Aorta (tissue), 5 donors: ENCODE measurements at places on chromosomes 16 and 17. TPM values are rescaled to one million over a fixed set of nuclear protein-coding genes. Genes with fewer than 3 reads are reported as not detected.
A peak's percentile ranks its signal among the peaks of the same experiment; 100 is the strongest.

DNA sequence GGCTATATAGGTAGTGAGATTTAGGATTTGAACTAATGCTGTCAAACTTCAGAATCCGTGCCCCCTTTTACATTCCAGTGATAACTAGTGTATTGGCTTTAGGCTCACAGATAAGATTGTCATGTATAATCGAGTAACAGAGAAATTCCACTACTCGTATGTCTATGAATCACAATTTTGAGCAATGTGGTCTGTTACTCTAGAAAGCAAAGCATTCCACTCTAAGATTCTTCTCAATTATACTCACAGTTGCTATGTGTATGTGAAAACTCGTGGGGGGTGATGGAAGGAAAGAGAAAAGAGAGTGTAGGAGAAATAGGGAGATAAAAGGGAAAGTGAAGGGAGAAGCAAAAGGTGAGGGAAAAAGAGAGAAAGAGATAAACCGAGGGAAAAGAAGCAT lies 1175.1 kb upstream of the GOT2 start:
- no peaks in the 10 kb centered on the region for H3K36me3 ChIP-seq
- DNase-seq: no peak
- no peaks in the 10 kb centered on the region for H3K27me3 ChIP-seq
- no peak overlapping the region for H3K4me3 ChIP-seq

DNA sequence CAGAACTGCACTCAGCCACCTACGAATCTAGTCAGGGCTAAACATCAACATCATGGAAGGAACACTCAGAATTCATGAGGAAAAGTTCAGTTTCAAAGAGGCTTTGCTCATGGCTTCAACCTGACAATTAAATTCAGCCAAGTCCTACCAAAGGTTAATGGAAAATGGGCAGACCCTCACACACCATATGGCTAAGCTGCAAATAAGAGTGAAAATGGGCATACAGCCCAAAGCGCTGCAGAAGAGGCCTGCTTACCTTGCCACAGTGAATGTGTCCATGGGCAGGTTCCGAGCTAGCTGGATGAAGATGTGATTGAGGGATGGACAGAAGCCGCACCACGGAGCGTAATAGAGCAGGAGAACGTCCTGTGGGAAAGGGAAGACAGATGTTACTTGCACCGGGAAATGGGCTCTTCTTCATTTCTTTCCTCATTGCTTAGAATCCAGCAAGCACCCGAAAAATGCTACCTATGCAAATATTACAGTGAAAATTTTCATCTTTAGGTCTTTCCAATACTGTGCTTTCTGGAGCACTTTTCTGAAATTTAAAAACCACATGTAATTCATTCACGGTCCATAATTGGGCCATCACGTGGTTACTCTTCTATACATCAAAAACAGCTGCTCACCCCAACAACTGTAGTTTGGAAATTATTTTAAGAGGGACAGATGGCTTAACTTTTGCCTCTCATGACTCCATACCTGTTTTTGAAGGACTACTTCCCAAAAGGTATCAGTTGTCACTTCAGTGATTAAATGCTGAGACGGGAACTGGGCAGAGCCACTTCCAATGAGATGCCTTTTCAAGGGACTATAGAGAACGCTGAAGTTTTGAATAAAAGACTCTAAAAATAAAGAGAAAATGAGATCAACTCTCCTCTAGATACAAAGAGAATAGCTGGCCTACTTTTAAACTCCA lies 19.6 kb downstream of the SNN start:
- no peak for DNase-seq
- H3K27ac ChIP-seq: no peak overlapping the region
- no peaks in the 10 kb centered on the region for H3K27me3 ChIP-seq
- peaks cover 5% of the 10 kb centered on the region for H3K36me3 ChIP-seq
- no peak overlapping the region for H3K4me3 ChIP-seq

Gene FBXO39
- 0.26 TPM for polyA plus RNA-seq

DNA sequence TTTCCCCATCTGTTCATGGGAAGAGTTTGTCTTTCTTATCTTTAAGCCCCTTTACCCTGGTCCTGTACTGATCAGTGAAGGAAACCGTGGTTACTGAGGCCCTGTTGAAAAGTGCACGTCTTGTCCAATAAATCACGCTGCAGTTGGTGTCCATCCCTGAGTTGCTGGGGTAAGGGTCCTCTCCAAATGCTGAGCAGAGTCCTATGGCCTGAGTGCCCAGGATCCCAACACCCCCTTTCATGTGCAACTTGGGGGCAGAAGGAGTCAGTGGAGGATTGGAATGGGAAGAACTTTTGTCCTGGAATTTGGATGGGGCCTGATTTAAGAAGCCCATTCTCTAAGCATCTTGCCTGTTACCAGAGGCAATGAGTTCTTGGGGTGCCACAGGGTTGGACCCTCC lies 7.0 kb upstream of the TBX2 start:
- no peak for DNase-seq
- H3K4me3 ChIP-seq: no peak overlapping the region
- H3K36me3 ChIP-seq: no peaks in the 10 kb centered on the region
- H3K27me3 ChIP-seq: no peaks in the 10 kb centered on the region

GRCh38 chr17:70017112-70017511 lies 57.9 kb upstream of the KCNJ16 start:
- no peak overlapping the region for H3K27ac ChIP-seq
- H3K4me1 ChIP-seq: no peaks in the 10 kb centered on the region
- no peak overlapping the region for H3K4me3 ChIP-seq
- H3K36me3 ChIP-seq: no peaks in the 10 kb centered on the region
- no peaks in the 10 kb centered on the region for H3K27me3 ChIP-seq
- DNase-seq: no peak

GRCh38 chr16:27452569-27453493 lies 50.9 kb downstream of the IL21R start:
- no peak overlapping the region for H3K27ac ChIP-seq
- no peaks in the 10 kb centered on the region for H3K36me3 ChIP-seq
- no peak overlapping the region for H3K4me3 ChIP-seq
- H3K27me3 ChIP-seq: no peaks in the 10 kb centered on the region

DNA sequence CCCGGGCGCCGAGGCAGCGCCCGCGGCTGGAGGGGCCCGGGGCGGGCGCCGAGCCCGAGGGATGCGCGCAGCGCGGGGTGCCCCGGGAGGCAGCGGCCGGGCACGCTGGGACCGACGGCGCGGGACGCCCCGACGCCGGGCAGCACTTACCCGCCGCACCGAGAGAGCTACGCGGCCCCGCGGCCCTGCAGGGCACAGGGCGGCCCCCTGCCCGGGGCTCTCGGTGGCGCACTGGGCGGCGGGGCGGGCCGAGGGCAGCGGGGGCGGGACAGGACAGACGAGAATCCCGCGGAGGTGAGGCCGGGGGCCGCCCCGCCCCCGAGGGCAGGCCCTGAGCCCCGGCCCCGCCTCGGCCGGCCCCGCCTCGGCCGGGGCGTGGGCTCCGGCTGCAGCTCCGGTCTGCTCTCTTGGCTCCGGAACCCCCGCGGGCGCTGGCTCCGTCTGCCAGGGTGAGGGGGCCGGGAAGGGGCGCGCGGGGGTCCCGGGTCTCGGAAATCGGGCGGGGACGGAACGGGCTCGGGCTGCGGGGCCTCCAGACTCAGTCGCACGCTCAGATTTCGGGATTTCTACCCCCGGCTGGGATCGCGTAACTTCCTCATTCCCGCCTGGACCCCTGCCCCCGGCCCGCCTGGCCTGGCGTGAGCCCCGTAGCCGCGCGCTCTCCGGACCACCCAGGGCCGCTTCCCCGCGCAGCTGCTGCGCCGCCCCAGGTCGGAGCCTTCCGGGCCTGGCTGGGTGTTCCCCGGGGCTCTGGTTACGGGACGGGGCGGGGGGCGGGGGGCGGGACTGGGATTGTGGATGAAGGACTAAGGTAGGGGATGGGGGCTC lies at the start of gene PLD2:
TSS of gene PLD2 (plus strand) at position 376 of the 828 bp plus-strand sequence. CDS start 621 bp downstream, outside the sequence.
- H3K27me3 ChIP-seq: no peaks in the 10 kb centered on the region
- H3K4me1 ChIP-seq: no peaks in the 10 kb centered on the region
- DNase-seq: peak; percentile 94
- no peak within 1 kb of the TSS for H3K27ac ChIP-seq
- peak within 1 kb of the TSS; percentile 93 for H3K4me3 ChIP-seq

Gene RPL19
- 3,759 TPM for polyA plus RNA-seq

Gene DCTPP1
- polyA plus RNA-seq: 36.3 TPM

DNA sequence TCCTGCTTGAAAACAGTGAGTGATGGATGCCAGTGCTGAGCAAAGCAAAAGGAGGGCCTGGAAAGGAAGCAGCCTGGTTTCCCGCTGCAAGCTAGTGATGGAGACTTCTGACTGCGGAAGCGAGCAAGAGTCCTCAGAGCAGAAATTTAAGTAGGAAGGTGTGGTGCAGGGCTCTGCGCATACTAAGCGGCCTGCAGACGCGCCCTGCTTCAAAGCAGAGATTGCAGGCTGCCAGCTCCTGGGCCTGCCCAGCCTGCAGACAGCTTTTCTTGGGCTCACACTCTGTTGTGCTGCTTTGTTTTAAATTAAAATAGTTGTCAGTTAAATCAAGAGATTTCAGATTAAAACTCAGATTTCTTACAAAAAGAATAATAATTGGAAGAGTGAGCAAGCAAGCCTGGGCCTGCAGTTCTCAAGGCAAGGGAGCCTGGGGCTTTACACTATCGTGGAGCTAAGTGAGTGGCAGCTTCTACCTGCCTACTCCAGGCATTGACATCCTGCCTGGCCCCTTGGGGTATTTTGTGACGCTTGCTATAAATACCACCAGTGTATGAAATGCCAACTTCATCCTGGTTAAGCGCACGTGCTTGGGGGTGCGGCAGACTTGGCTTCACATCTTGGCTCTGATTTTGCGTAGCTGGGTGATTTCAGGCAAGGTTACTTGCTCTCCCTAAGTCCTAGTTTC lies 237.3 kb downstream of the XYLT1 start:
- H3K4me1 ChIP-seq: peaks cover 4% of the 10 kb centered on the region
- H3K36me3 ChIP-seq: no peaks in the 10 kb centered on the region
- no peak for DNase-seq
- no peak overlapping the region for H3K4me3 ChIP-seq
- no peaks in the 10 kb centered on the region for H3K27me3 ChIP-seq
- H3K27ac ChIP-seq: peak overlapping the region; percentile 3

GRCh38 chr17:76243826-76244679 lies 3.8 kb upstream of the RNF157 start:
- peak; percentile 52 for DNase-seq
- H3K4me1 ChIP-seq: no peaks in the 10 kb centered on the region
- H3K27me3 ChIP-seq: peaks cover 2% of the 10 kb centered on the region
- no peaks in the 10 kb centered on the region for H3K36me3 ChIP-seq
- no peak overlapping the region for H3K4me3 ChIP-seq

GRCh38 chr17:61366715-61367413 lies 32.8 kb upstream of the TBX2 start:
- no peaks in the 10 kb centered on the region for H3K36me3 ChIP-seq
- H3K4me1 ChIP-seq: no peaks in the 10 kb centered on the region
- no peak for DNase-seq
- no peak overlapping the region for H3K27ac ChIP-seq

DNA sequence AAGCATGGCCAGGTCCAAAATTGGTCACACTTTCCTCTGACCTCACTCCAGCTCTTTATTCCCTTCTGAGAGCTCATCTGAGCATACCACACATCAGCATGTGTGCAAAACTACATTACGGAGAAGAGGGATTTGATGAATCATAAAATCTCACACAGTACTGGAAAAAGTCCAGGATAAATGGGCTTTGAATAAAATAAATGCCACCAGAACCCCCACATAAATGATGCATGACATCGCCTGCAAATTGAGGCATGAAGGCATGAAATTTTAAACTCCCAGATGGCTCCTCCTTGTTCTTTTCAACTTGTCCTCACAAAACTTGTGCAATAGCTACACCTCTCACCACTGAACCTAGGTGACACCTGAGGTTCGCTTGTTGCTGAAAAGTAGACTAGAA lies 439.5 kb downstream of the CA10 start:
- no peak overlapping the region for H3K4me3 ChIP-seq
- no peak for DNase-seq
- no peaks in the 10 kb centered on the region for H3K27me3 ChIP-seq

Gene FAM20A
- 0.69 TPM for polyA plus RNA-seq

DNA sequence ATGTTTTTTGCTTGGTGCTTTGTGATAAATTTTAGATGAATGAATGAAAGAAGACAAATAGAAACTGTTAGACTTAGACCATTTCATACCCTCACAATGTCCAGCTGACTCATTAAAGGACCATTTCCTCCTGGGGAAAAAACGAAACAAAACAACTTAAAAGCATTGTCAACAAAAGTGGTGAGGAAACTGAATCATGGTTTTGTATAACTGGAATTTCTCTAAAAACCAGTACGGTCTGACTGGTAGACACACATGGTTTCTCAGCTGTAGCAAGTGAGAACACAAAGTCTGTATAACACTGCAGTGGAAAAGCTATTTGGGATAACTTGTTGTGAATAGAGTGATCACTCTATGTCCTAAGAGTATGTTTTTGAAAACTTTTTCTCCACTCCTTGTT lies 5.3 kb upstream of the DDX52 start:
- H3K27me3 ChIP-seq: no peaks in the 10 kb centered on the region
- H3K4me1 ChIP-seq: peaks cover 2% of the 10 kb centered on the region
- no peaks in the 10 kb centered on the region for H3K36me3 ChIP-seq
- no peak overlapping the region for H3K27ac ChIP-seq
- H3K4me3 ChIP-seq: no peak overlapping the region

GRCh38 chr16:58494981-58495520 lies 4.9 kb upstream of the NDRG4 start:
- no peak overlapping the region for H3K27ac ChIP-seq
- H3K4me1 ChIP-seq: no peaks in the 10 kb centered on the region
- no peaks in the 10 kb centered on the region for H3K36me3 ChIP-seq

- peaks cover 3% of the 10 kb centered on the region for H3K36me3 ChIP-seq
- no peaks in the 10 kb centered on the region for H3K4me1 ChIP-seq
Measured at GRCh38 chr16:83615953-83616350, 191.8 kb upstream of the HSBP1 start.

DNA sequence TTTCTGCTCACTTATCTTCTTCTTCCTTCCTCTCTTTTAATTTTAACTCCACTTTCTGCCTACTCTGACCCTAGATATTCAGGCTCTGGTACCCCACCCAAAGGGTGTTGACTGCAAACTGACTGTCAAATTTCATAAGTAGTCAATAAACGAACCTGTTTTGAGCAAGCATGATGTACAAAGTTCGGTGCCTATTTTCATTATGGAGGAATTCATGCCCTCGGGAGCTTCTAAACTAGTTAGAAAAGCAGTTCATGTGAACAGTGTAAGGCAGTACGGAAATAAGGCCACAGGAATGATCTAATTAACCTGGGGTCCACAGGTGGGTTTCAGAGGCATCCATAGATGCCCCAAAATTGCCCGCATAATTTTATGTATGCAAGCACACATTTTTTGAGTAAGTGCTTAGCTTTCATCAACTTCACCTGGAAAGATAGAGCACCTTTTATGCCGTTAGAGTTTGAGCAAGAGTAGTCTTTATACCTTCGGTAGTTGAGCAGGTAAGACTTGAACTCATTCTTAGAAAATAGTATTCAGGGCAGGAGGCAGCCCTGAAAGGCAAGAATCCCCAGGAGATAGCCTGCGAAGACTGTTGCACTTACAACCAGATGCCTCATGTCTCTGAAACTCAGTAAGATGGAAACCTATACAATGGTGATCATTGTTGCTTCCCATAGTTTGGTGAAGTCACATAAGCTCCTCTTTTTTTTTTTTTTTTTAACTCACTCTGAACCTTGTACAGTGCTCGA lies 36.6 kb upstream of the TBX2 start:
- H3K36me3 ChIP-seq: no peaks in the 10 kb centered on the region
- no peaks in the 10 kb centered on the region for H3K27me3 ChIP-seq
- no peak for DNase-seq
- H3K27ac ChIP-seq: no peak overlapping the region
- H3K4me1 ChIP-seq: peaks cover 2% of the 10 kb centered on the region
